Stimulated activated CD4-positive, alpha-beta T cell treated with anti-CD3 and anti-CD28 coated beads, Interleukin-1b, Interleukin-23, amount 100 ng/mL, for 4 hours (primary cell): ENCODE measurements at places on chromosomes 5 and 9.
A peak's percentile ranks its signal among the peaks of the same experiment; 100 is the strongest.

DNA sequence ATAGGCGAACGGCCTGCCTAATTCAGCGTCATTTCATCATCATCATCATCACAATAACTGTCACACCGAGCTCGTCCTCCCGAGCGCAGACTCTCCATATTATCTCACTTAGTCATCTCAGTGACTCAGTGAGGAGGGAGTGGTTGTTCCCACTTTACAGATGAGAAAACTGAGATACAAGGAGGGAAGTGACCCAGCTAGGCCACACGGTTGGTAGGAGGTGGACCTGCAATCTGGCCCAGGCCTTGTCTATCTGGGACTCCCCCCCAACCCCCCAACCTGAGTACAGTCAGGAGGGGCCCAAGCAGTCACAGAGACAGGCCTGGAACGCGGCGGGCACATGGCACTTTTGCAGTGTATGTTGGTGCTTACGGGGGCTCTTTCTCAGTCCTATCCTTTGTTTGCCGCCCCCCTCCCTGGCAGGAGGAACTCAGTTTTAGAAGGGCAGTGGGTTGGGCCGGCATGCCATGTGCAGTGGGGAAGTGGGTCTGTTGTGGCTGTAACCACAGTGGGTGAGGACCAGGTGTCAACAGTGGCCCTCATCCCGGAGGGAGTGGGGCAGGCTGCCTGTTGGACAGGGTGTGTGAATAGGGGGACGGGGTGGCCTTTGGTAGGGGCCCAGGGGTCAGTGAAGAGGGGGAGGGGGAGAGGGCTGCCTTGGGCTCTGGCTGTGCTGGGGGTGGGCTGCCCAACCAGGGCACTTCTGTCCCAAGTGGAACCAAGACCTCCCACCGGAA lies 1.7 kb upstream of the RXRA start:
- DNase-seq, result no peak

DNA sequence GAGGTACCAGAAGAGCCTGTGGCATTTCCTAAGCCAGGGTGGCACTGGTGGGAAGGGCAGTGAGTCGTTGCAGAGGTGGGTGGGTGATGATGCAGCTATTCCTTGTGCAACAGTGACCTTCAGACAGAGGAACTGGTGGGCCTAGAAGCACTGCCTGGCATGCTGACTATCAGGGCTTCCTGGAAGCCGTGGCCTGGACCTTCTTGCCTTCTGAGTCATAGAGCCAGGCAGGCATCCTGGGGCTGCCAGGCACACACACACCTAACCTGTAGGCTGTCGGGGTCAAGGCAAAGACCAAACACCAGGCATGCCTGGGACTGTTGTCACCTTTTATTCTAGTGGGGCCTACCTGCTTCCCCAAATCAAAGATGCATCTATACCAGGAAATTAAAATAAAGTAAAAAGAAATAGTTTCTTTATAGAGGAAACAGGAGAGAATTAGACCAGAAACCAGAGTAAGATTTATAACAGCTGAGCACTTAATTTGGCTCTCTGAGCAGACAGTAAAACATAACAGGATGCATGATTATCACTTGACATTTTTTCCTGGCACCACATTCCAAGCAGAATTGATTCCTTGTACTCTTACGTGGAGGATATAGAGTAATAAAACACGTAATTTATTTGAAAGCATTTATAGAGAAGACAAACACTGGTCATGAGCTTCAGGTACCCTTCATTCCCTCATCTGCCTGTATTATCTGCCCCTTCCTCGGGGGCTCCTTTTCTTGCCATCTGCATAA lies 25.1 kb downstream of the NANS start:
- DNase-seq, result peak; percentile 32

- DNase-seq, result no peak
Observed at GRCh38 chr5:149680810-149681221, 49.3 kb upstream of the PPARGC1B start.

GRCh38 chr5:135344349-135344748 lies 54.7 kb downstream of the MACROH2A1 start:
- DNase-seq, result no peak

DNA sequence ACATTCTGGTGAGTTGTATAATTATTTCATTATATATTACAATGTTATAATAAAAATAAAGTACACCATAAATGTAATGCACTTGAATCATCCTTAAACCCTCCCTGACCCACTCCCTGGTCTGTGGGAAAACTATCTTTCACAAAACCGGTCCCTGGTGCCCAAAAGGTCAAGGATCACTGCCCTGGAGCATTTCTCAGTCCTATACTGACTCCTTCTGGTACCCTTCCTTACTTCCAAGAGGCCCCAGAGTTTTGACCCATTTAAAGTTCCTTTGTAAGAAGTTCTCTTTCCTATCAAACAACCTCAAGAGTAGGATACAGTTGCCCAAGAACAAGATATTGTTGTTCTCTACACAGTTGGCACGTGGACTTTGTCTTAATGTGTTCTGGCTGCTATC lies 88.9 kb upstream of the TRPM3 start:
- no peak for DNase-seq

DNA sequence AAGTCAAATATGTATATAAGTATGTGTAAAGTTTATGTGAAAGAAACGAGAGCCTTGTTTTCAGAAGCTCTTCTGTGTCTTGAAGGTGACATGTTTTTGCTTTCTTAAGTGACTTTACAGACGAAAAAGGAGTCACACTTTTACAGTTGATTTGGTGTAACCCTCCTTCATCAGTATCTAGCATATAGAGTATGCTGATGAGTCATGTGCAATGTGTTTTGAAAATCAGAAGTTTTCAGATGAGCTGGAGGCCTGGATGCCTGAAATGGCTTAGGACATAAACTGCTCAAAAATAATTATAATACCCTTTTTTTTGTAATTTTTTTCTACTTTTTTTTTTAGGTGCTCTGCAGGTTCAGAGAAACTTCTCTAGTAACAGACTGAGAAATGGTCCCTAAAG lies 209.5 kb downstream of the CD180 start:
- no peak for DNase-seq

- DNase-seq, result no peak
Observed at GRCh38 chr5:78003450-78003849, 227.3 kb upstream of the TBCA start.
